ENCODE measurements at places on chromosomes 3 and 15. TPM values are rescaled to one million over a fixed set of nuclear protein-coding genes. Genes with fewer than 3 reads are reported as not detected.

Gene GALNT15
- 1.7 TPM for polyA plus RNA-seq

Gene MAP3K13
- 51.7 TPM for polyA plus RNA-seq

Gene SLTM
- 136 TPM for polyA plus RNA-seq

Gene CHRFAM7A
- 2.3 TPM for polyA plus RNA-seq

Gene CACNA1D
- 11.4 TPM for polyA plus RNA-seq

Gene SPTBN5
- 2.6 TPM for polyA plus RNA-seq

Gene EBLN2
- polyA plus RNA-seq = 2.1 TPM

All from right renal pelvis (tissue), 4 donors.